Renal cortical epithelial cell (primary cell): ENCODE measurements at places on chromosomes 7 and 10. TPM values are rescaled to one million over a fixed set of nuclear protein-coding genes. Genes with fewer than 3 reads are reported as not detected.
A peak's percentile ranks its signal among the peaks of the same experiment; 100 is the strongest.

Gene ASIC3
- 0.15 TPM in 1 of 2 replicates, not detected in the other for total RNA-seq

DNA sequence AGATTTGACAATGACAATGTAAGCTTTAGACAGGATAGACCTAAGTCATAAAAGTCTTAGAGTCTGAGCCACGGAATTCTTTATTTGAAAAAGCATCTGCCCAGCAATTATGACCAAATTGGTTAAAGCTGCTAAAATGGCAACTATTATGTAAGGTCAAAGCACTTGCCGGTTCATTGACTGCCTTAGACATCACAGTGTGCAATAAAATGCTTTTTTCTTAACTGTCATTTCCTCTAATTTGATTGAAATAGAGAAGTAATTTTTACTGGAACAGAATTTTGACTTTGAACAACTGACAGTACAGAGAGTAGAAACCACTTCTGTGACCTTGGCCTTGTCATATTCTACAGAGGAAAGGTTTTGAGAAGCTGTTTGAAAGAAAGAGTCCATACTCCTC is 142.9 kb downstream of the THSD7A start:
- DNase-seq = peak; percentile 20

Gene TRPV6
- total RNA-seq = 0.05 TPM in 1 of 2 replicates, not detected in the other

Gene DOCK4
- total RNA-seq = 24.5 and 50.4 TPM in 2 replicates

DNA sequence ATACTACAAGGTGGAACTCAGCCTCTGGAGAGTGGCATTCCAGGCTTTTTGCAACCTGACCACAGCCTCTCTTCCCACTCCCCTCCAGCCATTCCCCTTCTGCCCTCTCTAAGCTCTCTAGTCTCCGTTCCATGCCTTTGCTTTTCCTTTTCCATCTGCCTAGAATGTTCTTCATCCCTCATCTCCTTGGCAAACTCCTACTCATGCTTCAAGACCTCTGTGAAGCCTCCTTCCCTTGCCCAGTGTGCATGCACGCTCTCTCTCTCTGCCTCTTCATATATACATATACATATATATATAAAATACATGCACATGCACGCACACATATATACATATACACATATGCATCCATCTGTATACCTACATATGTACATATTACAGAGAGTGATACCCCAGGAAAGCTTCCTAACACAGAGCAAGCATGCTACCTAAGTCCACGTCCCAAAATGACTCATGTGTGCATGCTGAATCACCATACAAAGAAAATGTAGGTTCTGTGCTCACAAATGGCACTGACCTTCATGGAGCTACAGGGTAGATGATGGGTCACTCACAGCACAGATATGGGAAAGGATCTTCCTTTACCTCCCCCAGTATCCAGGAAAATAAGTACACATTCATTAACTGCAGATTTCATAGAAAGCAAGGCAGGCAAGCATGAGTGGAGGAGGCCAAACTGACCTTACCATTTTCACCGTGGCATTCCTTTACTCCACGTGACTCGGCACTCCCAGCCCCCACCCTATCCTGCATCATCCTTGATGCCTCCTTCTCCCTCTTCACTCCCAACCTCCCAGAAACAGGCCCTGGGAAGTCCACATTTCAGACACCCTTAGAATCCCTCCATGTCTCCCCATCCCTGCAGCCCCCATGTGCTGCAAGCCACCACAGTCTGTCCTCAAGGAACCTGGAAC is 238.4 kb upstream of the ZMIZ1 start:
- DNase-seq = peak; percentile 54

- peak; percentile 52 for DNase-seq
Observed at GRCh38 chr7:30543813-30544525, 39.3 kb upstream of the GGCT start.
